Activated CD4-positive, CD25-positive, alpha-beta regulatory T cell treated with anti-CD3 and anti-CD28 coated beads, Interleukin-2, amount 50 U/mL, for 16 hours (primary cell): ENCODE measurements at places on chromosomes 5 and 9.

DNA sequence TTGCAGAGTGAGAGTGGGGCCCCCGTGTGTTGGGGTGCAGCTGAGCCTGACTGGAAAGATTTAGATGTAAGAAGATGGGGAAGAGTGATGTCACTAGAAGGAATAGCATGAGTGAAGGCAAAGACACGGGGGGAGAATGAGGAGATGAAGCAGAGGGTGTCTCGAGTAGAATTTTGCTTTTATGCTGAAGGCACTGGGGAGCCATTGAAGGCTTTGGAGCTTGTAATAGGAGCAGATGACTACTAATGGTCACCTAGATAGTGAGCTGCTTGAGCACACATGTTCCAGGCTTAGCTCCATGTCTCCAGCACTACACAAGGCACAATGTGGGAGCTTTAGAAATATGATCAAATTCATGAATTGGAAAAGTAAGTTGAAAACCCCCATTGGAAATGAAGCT lies 32.1 kb downstream of the COL15A1 start:
- no peak for DNase-seq

DNA sequence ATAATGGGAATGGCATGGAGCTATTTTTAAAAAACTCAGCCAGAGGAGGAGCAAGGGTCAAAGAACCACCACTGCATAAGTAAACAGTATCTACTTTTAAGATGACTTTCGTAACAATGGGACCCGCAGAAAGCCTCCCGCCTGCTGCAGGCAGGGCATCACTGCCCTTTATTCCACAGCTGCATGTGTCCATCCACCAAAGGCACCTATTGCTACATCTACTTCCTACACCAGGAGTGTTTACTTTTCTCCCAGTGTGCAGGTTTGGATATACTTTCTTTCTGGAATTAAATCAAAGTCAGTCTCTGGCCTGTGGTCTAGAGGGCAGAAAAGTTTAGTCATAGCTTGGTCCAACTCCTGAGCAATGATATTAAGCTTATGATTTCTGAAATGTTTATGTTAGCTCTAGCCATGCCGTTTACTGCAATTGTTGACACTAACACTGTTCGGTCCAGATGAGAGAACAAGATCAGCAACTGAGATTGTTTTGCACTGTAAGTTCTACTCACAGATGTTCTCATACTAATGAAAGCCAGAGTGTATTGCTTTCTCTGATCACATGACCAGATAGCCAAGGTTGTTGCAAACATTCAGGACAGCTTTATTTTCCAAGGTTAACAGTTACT lies 391.5 kb downstream of the FGF10 start:
- no peak for DNase-seq

DNA sequence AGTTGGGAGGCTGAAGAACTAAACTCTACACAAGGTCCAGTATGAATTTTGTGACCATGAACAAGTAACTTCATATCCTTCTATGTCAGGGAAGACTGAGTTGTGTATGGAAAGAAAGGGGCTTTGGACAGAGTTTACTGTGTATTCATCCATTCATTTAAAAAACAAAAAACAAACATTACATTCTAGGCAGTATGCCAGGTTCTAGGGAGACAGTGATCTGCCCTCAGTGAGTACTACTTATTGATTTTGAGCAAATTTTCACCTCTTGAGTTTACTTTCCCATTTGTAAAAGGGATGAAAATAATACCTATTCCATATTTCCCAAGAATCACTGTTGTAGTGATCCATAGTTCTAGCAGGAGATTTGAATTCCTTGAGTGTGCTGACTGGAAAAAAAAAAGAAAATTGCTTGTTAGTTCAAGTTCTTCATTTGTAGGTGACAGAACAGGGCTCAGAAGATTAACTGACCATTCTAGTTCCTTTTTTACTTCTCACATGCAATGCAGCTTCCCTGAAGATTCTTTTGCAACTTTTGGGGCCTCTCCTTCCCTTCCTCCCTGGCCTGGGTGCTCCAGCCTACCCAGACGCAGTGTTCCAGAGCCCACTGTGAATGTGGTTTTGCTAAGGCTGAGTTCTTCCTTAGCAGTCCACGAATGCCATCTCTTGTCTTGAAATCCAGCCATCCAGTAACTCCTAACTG lies 2.6 kb upstream of the GAPVD1 start:
- DNase-seq: no peak

GRCh38 chr9:129482521-129483414 lies 138.1 kb downstream of the C9orf50 start:
- DNase-seq: no peak

- DNase-seq: no peak
Observed at GRCh38 chr5:133728475-133728874, 116.1 kb upstream of the FSTL4 start.

- DNase-seq: no peak
Observed at GRCh38 chr5:102561894-102562760, 63.3 kb upstream of the SLCO6A1 start.

GRCh38 chr9:21608200-21608599 lies 126.1 kb upstream of the IFNE start:
- DNase-seq: no peak

DNA sequence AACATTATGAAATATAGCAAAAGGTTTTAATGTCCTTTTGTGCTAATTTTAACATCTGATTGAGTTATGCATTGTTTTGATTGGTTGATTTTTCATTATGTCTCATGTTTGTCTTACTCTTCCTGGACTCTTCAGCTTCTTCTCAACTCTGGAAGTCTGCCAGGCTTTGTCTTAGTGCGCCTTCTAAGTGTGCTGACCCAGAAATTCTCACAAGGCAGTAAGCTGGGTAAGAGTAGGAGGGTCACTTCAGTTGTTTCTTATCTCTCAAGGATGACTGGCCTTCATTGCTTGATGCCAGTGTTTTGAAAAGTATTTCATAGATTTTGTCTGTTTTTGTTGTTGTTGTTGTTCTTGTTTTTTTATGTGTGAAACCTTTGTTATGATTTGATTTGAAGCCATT lies 59.2 kb downstream of the RIC1 start:
- no peak for DNase-seq

GRCh38 chr5:152995214-152995725 lies 495.2 kb upstream of the GRIA1 start:
- no peak for DNase-seq

- DNase-seq: no peak
Observed at GRCh38 chr5:213803-214395, 4.1 kb downstream of the CCDC127 start.

DNA sequence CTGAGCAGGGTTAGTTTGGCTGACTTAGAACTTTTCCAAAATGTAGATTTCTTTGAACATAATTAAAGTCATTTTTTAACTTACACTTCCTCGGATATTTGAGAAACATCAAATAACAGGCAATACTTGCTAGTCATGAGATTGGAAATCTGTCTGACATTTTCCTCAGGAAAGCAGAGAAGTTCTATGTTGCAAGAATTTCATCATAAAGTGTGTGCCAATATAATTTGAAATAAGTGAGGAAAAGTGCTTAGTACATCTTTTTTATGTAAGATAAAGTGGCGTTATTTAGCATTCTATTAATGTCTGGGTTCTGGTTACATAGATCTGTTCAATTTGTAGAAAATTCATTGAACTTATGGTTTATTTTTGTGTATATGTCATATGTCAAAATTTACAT lies 48.7 kb upstream of the C5orf47 start:
- no peak for DNase-seq

DNA sequence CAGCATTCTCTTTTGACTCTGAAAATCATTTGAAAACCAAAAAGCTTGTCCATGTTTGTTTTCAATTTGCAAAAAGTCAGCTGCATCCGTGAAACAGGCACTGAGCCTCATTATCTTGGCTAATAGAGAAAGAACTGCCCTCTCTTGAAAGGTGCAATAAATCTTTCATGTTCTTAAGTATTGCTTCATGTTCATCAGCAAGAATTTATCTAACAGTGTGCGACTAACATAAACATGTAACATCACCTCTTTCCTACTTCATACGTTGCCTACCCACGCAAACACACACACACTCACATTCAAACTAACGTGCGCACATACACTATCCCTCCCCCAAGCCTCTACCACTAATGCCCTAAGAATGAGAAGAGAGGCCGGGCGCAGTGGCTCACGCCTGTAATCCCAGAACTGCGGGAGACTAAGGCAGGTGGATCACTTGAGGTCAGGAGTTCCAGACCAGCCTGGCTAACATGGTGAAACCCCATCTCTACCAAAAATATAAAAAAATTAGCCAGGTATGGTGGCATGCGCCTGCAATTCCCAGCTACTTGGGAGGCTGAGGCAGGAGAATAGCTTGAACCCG lies 629.7 kb upstream of the ZNF608 start:
- no peak for DNase-seq

- no peak for DNase-seq
Observed at GRCh38 chr9:9612270-9612669, 1000.5 kb downstream of the PTPRD start.

DNA sequence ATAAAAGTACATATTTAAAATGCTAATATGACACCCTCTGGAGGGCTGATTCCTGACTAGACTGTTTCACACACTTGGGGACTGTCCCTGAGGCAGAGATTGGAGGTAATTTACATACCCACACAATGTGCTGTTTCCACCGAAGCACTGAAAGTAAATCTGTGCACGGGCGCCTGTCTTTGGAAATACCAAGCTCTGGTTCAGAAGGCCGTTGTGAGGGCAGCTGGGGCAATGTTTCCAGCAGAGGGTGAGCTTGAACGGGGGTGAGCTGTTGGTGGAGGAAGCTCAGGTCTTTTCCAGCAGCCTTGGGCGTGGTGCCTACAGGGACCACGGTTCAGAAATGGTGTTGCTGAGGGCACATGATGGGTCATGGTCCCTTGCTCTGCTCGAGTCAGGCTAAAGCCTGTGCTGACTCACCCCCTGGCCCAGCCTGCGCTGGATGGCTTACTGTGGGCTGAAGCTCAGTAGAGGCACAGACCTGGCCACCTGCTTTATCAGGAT lies 25.8 kb upstream of the HMCN2 start:
- DNase-seq: no peak

- DNase-seq: no peak
Observed at GRCh38 chr5:119417891-119418605, 34.2 kb upstream of the HSD17B4 start.

GRCh38 chr9:90772386-90772785 lies 29.2 kb upstream of the SYK start:
- DNase-seq: no peak

DNA sequence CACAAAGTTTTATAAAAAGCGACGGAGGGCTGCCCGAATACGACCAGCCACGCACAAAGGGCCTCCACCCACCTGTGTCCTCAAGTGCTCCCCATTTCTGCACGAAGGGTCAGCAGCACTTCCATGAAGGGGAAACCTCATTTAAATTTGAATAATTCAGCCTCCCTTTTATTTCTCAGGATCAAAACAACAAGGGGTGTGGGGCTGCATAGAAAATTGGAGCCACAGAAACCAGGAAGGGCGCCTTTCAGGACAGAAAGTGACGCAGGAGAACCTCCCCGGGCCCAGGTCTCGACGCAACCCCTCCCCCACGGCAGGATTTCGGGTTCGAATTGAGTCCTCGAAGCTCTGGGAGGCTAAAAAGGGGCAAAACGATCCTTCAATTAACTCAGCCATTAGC lies 2.1 kb downstream of the NRARP start:
- no peak for DNase-seq

DNA sequence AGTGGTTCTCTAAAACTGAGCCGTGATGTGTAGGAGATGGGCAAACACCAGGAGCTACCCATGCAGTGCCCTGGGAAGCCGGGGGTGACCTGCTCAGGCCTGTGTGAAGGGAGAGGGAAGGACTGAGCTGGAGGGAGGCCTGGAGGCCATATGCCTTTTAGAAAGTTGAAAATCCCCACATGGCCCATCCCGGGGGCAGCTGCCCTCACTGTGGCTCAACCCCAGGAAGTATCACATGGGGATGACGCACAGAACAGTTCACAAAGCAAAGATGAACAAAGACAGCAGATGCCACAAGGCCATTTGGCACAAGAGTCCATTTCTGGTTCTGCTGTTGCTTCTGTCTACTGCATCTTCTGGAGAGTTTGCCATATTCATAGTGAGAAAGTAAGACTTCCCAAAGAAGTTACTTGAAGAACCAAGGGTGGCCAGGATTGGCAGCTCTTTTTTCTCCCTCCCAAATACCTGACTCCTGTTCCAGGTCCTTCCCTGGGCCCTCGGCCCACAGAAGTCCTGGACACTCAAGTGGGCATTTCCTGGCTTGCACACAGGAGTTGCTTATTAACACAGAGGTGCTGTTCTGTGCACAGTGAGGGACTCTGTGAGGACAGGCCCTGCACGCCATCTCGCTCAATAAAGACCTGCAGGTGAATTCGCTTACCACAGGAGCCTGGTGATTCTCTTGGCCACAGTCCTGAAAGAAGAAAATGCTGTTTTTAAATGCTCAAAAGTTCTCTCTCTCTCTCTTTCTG lies 25.1 kb downstream of the ACSL6 start:
- no peak for DNase-seq

DNA sequence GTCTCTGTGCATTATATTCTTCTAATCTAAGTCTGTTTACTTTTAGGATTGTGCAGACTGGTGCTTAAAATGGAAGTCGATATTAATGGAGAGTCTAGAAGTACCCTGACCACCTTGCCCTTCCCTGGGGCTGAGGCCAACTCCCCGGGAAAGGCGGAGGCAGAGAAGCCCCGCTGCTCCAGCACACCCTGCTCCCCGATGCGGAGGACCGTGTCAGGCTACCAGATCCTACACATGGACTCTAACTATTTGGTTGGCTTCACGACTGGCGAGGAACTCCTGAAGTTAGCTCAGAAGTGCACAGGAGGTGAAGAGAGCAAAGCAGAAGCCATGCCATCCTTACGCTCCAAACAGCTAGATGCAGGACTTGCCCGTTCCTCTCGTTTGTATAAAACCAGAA lies 17.3 kb downstream of the MACIR start:
- DNase-seq: no peak

GRCh38 chr5:68709239-68709638 lies 384.6 kb upstream of the SLC30A5 start:
- DNase-seq: no peak

GRCh38 chr9:125587819-125588460 lies 119.1 kb downstream of the MAPKAP1 start:
- DNase-seq: no peak

DNA sequence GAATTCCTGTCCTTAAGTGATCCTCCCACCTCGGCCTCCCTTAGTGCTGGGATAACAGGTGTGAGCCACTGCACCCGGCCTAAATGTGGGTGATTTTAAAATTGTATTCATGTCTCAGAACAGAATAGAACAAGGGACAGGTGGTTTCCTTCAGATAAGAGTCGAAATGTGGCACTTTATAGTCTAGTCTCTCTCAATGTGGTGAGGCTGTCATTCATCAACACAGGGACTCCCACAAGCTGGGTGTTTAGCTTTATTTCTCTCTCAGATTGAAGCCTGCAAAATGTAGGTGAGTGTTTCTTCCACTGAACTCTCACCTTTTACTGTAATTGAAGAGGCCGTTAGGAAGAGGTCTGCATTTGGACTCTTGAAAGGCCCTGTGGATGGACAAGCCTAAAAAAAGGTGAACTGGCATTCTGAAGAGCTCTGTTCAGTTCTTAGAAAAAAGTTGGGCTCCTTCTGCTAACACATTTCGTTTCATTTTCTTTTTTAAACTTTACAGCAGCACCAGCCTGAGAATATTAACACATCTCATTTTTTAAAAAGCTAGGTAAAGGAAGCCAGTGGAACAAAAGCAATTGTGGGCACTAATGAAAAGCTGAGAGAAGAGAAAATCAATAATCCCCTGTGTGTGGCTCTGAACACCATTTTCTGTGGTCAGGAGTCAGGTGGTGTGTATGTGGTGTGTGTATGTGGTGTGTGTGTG lies 126.2 kb upstream of the SLC28A3 start:
- no peak for DNase-seq
